SHP77 treated with DMSO at 0.1 percent for 48 hours (cell line): ENCODE measurements at places on chromosomes 7 and 10.

- no peak for DNase-seq
Measured at GRCh38 chr7:28937619-28938018, 20.5 kb downstream of the TRIL start.

DNA sequence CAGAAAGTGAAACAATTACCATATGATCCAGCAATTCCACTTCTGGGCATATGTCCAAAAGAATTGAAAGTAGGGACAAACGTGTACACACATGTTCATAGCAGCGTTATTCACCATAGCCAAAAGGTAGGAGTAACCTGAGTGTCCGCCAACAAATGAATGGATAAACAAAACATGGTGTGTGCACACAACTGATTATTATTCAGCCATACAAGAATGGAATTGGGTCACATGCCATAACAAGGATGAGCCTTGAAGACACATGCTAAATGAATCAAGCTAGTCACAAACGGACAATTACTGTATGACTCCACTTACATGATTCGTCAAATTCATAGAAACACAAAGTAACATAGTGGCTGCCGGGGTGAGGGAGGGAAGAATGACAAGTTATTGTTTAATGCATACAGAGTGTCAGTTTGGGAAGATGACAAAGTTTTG lies 4.1 kb upstream of the OIT3 start:
- no peak for DNase-seq

GRCh38 chr7:154627646-154628290 lies 375.2 kb downstream of the PAXIP1 start:
- no peak for DNase-seq

- DNase-seq = no peak
Measured at GRCh38 chr7:30254717-30255063, 29.7 kb upstream of the ZNRF2 start.

GRCh38 chr7:130134726-130135125 lies 64.4 kb downstream of the KLHDC10 start:
- no peak for DNase-seq
